ENCODE measurements at places on chromosomes 1 and 21.
A peak's percentile ranks its signal among the peaks of the same experiment; 100 is the strongest.

GRCh38 chr1:83918688-83919285, 80.1 kb downstream of the TTLL7 start:
- no peak for DNase-seq

DNA sequence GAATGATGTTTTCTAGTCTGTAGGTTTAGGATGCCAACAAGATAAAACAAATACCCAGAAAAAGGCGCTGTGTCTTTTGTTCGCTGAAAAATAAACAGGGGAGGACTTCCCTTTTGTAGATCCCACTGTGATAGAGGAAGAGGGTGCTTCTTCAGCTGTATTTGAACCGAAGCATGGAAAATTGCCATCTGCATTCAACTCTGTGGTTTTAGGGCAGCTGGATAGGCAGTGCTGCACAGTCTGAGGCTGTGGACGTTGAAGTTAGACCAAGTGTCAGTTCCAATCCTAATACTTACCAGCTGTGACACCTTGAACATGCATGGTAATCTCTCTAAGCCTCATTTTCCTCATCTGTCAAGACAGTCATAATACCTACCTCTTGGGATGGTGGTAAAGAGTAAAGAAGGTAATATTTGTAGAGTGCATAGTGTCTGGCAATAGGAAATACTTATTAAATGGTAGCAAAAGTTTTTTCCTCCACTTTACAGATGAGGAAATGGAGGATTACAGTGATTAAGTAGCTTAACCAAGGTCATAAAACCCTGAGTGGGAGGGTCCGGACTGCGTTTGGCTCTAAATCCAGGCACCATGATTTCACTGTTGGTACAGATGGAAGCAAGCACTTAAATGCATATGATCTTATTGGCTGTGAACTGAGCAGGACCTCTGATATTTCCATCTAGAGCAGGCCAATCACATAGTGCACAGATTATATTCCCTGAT, 48.5 kb downstream of the UTP25 start:
- DNase-seq: no peak

- DNase-seq: no peak
These were observed 62.0 kb downstream of the KCNK1 start for GRCh38 chr1:233675893-233676292.

DNA sequence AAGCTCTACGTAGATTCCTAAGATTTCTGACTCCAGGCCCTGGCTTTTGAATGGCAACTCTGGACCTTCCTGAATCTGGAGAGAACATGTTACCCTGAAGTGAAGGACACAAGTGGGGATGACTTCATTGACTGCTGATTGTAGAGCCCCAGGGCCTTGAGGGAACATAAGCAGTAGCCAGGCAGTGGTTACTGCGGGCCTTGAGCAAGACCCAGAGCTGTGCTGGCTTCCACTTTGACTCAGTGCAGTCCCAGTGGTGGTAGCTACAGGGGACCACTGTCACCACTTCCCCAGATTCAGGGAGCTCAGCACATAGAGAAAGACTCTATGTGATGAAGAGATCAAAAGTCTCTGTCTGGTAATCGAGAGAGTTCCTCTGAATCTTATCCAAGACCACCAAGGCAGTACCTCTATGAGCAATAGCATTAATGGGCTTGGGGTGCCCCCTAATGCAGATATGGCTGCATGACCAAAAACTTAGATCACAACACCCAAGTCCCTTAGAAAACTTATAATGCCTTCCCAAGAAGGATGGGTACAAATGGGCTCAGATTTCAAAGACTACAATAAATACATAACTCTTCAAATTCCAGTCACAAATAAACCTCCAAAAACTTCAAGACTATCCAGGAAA, 1278.3 kb downstream of the AMY1C start:
- no peak for DNase-seq

DNA sequence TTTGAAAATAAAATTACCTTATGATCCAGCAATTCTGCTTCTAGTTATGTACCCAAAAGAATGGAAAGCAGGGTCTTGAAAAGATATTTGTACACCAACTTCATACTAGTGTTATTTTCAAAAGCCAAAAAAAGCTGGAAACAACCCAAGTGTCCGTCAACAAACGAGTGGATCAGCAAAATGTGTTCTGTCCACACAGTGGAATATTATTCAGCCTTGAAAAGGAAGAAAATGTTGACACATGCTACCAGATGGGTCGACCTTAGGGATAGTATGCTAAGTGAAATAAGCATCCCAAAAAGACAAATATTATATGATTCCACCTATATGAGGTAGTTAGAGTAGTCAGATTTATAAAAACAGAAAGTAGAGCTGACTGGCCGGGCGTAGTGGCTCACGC, 65.3 kb downstream of the KAZN start:
- no peak for DNase-seq

DNA sequence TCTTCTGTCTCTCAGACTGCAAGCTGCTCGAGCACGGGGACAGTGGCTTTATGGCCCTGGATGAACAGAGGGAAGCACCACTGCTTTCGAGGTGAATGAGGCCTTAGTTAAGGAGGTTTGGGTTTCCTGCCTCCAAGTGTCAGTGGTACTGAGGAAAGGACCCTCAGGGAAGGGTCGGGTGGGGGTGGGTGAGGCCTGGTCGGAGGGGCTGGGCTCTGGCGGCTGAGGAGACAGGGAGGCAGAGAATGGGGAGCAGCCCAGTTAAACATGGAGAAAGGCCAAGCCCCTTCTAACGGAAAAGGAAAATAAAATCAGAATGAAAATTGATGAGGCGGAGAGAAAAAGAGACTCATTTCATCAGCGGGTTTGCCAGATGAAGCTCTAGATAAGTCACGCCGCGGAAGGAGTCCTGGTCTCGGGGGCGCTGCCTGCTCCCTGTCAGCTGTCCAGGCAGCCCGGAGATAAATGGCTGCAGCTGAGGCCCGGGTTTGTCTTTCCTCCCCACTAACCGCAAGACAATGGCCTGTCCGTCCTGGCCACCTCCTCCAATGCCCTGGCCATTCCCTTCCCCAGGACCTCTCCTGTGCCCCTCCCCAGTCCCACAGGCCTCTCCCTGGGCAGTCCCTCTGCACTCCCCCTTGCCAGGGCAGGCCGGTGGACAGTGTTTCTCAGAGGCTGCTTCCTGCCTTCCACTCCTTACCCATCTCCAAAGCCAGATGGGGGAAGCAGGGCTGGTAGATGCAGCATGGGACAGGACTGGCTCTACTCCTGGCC, 55.2 kb downstream of the LRRN2 start:
- no peak for DNase-seq

GRCh38 chr1:162169031-162169790, 99.7 kb downstream of the NOS1AP start:
- DNase-seq: peak; percentile 74

DNA sequence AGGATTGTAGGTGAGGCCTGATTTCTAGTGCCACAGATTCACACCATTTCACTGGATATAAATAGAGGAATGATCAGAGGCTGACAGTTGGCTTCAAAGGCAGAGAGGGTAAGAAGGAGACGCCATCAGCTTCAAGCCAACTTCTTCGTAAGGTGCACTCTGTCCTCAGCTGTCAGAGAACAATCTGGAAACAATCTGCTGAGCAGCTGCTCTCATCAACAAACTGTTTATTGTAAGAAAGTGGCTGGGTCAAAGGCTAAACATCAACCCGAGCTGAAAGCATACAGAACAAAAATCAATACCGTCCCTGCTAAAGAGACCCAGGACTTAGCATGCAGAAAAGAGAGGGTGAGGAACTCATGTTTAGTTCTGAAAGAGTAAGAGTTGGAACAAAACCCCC, 48.2 kb downstream of the HLCS start:
- DNase-seq: no peak

DNA sequence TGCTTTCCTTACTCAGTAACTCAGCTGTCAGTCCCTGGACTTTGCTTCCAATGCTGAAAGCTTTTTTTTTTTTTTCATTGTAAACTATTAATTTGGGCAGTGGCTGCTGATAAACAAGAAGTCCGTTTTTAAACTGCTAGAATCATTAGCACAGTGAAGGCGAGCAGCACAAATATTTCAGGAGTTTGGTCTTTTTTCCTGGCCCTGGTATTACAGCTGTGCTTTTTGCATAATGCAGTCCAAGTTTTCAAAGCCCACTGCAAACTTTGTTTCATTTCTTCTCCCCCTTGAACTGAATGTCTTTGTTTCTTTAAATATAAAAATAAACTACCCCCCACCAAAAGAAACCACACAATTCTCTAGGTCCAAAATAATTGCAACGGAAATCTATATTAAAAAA, 6.6 kb downstream of the GLIS1 start:
- no peak for DNase-seq

GRCh38 chr1:3372317-3372716, 82.1 kb upstream of the ARHGEF16 start:
- no peak for DNase-seq

GRCh38 chr1:113534875-113535274, 144.6 kb downstream of the MAGI3 start:
- no peak for DNase-seq

DNA sequence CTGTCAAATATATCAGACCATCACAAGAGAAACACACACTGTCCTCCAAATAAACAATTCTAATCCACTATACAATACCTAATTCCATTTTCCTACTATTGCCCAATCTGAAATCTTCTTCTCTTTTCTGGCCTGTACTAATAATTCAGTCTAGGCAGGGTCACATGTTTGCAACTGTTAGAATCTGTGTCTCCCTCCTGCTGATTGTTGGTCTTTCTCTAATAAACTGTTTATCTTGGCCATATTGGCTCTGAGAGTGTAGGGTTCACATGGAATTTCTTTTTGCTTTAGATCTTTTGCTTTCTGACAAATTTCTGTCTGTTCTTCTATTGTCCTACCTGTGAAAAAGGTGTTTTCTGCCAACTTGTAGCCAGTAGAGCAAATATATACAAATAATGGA, 319.9 kb upstream of the ADAMTS5 start:
- no peak for DNase-seq

DNA sequence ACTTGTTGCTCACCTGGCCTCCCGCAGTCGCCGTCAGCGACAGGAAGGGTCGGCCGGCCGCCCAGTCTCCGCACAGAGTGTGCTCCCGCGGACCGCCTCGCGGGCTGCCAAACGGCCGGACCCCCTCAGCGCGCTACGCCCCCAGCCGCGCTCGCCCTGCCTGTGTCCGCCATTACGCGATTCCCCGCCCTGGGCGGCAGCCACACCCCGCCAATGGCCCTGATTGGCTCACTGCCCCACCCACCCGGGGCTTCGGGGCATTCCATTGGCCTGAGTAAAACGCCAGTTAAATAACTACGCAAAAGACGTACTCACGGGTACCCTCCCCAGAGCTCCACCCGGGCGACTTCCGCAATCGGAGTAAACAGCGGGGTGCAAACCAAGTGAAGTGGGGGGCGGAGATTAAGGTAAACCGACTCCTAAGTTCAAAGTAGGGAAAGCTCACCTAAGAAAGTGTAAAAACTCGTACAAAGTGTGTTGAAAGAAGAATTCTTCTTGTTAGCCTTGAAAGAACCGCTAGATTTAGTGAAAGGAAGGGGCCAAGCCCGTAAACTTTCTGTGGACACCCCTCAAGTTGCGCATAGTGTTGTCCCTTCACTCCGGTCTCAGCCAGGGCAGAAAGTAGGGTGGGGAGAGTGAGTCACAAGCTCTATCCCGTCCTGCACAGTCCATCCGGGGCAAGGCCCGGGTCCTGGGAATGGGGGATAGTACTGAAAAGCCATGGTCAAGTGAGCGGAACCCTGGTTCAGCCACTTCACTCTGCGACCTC, at the start of gene WASF2:
Gene WASF2 (minus strand): TSS at position 195 of the 769 bp plus-strand sequence. CDS start 61,277 bp downstream, outside the sequence.
- peak; percentile 96 for DNase-seq

- DNase-seq: no peak
These were observed 8.0 kb downstream of the PDXK start for GRCh38 chr21:43726686-43727518.

GRCh38 chr1:207973898-207974568, 63.1 kb upstream of the CD34 start:
- no peak for DNase-seq

DNA sequence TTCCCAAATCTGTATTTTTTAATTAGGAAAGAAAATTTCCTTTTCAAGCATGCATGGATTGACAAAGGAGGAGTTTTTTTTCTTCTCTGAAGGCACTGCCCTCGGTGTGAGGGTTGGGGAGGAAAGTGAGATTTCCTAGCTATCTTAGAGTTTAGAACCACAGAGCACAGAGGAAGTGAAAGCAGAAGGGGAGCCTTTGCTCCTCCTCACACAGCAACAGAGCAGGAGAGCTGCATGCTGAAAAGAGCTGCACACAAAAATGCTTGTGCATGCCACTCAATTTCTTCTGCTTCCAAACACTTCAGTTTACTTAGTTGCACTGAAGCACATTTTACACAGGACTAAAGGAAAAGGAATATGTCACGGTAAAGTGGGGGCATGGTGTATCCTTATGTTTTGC, 308.1 kb downstream of the GPATCH2 start:
- DNase-seq: no peak

DNA sequence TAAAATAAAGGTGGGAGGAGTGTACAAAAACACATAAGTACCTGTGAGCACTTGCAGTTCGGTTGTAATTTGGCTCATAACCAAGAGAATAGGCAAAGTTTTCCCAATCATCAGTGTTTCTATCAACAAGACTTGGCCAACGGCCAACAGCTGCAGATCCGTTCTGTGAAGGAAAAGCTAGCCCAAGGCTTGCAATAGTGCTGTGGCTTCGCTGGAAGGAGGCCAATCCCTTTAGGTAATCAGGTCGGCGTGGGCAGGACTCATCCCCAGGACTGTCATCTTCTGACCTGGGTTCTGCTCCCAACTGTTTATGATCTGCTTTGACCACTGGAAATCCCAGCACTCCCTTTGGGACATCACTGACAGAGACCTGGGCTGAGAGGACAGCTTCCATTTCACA, 107.8 kb downstream of the LYST start:
- peak; percentile 14 for DNase-seq

- DNase-seq: no peak
These were observed 19.3 kb upstream of the RUNX3 start for GRCh38 chr1:24949331-24949881.

DNA sequence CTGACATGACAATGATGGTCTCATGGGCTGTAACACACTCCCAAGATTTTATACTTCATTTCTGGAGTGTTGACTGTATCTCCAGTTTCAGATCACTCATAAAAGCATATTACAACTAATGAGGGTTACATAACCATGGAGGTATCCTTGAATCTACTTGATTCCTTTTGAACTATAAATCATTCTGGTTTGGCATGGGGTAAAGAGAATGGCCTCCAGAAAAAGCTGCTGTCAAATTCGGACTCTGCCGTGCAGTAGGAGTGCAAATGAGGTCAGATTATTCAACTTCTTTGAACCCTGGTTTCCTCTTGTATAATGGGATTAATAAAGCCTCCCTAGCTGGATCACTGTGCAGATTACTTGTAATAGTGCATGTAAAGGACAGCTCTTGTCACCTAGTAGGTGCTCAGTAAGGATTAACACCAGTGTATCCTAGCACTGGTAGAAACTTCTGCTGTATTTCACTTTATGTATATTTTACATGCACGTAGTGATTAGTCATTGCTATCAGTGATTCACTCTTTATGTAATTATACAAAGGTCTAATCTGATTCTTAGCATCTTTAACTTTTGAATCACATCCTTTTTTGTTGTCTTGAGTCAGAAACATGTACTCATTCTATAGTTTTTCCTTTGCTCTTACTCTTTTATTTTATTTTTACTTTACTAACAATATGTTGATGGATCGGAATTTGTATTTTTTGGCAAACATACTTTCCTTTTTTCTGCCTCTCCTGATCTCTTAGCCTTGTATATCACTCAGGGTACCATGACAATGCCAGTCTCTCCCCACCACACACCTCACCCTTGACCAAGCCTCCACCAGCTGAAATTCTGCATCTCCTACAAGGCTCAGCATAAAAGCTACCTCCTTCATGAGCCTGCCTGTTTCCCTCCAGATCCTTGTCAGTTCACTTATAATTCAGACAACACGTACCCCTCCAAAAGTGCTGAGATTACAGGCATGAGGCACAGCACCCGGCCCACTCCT, 3.2 kb downstream of the LRRC8C start:
- no peak for DNase-seq

- DNase-seq: no peak
These were observed 24.6 kb downstream of the ANGPTL3 start for GRCh38 chr1:62621907-62622306.

All from SK-N-MC (cell line).